Lung (tissue), 17 donors: ENCODE measurements at places on chromosomes 7 and 10. TPM values are rescaled to one million over a fixed set of nuclear protein-coding genes. Genes with fewer than 3 reads are reported as not detected.

The C10orf53 gene
- total RNA-seq, result 0.09 TPM

The AKR1C4 gene
- not detected for total RNA-seq

The MAGI2 gene
- 18.0 TPM for total RNA-seq

GRCh38 chr10:33234831-33235237 is 99.6 kb downstream of the NRP1 start:
- peak; percentile 75 for DNase-seq
